ENCODE measurements at places on chromosomes 3 and 15.

DNA sequence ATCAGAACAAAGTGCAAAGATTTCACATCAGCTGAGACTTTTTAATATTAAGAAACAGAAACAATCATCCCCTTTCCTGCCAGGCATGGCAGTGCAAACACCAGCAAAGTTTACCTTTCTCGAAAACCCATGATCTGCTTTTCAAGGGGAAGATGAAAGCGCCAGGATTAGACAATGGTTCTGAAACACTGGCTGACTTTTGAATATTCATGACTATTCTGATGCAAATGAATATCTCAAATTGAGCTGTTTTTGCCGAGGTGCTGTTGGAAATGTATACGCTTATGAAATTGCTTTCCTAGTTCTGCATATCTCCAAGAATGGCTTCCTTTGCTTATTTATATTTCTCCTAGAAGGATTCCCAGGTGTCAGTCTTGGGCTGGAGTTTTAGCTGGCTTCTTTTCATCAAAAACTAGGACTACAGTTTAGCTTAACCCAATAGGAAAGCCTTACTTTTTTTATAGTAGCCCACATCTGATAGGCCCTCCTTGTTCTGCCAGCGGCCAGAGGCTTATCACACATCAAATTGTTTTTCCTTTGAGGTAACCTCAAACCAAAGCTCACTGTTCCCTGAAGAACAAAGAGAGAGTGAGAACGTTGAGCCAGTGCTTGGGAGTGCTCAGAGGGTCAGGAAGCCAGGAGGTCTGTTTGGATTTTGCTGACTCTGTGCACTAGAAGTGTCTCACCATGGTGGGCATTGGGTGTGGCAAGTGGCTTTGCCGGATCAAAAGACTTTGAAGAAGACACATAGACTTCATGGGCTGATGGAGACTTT lies 74.0 kb upstream of the PLCL2 start:
- DNase-seq, result no peak

DNA sequence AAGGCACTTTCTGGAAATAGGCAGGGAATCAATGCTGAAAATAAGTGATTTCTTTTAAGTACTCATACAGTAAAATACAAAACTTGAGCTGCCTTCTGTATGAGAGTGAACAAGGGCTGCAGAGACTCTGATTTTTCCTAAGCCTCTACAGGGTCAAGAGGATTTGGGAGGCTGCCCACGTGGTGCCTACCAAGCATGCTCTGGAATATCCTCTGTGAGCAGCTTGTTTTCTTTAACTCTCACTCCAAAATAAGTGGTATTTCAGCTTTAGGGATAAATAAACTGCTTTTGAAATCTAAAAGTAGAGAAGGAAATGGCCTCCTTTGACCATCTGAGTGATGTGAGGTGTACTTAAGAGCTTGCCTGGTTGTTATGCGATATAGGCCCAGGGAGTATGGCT lies 8.1 kb upstream of the SELENOK start:
- no peak for DNase-seq

DNA sequence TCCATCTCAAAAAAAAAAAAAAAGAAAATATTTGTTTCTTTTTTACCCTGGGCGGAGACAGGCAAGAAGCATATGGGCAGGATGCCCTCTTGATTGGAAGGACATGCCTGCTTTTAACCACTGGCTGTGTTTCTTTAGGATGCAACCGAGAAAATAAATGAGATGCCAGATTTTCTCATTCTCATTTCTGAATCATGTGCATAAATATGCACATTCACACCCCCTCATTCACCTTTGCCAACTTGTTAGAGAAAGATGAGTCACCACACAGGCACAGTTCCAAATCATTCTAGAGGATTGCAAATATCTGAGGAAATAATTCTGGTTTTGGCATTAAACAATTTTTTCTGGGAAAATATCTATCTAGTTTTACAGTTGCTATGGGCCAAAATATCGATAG lies 3.3 kb downstream of the LIPH start:
- DNase-seq, result no peak

DNA sequence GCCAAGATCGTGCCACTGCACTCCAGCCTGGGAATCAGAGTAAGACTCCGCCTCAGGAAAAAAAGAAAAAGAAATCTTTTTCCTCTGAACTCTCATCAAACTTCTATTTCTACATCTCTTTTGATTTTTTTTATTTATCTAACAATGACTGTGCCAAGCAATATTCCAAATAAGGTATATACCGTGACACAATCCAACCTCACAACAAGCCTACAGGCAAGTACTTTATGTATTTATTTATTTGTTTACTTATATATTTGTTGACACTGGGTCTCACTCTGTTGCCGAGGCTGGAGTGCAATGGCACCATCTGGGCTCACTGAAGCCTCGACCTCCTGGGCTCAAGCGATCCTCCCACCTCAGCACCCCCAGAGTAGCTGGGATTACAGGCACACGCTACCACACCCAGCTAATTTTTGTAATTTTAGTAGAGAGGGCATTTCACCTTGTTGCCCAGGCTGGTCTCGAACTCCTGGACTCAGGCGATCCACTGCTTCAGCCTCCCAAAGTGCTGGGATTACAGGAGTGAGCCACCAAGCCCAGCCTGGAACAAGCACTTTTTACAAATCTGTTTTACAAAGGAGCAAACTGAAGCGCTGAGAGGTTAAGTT lies 94.9 kb upstream of the CHD2 start:
- DNase-seq, result no peak
